ENCODE measurements at places on chromosomes 4 and X. TPM values are rescaled to one million over a fixed set of nuclear protein-coding genes. Genes with fewer than 3 reads are reported as not detected.

GRCh38 chr4:169032883-169033645, 23.0 kb upstream of the CBR4 start:
- H3K4me1 ChIP-seq = no peaks in the 10 kb centered on the region
- H3K27ac ChIP-seq = no peak overlapping the region
- no peaks in the 10 kb centered on the region for H3K36me3 ChIP-seq

DNA sequence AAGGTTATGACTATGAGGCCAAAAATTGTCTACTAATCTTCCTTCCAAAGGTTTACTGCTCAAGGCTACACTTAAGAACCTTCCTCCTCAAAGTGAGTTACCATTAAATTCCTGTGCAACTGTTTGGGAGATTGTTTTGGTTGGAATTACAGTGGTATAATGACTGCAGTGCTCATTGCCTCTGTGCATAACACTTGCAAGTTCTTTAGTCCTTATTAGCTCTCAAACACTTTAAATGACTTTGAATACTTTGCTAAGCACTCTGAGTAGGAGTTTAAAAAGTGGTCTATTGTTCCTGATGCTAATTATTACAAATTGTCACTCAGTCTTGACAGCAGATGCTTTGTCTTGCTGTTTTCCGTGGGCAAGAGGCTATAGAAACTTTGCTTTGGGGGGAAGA, 422.8 kb upstream of the PABPC4L start:
- no peak overlapping the region for H3K27ac ChIP-seq
- H3K27me3 ChIP-seq = no peaks in the 10 kb centered on the region
- H3K36me3 ChIP-seq = no peaks in the 10 kb centered on the region

DNA sequence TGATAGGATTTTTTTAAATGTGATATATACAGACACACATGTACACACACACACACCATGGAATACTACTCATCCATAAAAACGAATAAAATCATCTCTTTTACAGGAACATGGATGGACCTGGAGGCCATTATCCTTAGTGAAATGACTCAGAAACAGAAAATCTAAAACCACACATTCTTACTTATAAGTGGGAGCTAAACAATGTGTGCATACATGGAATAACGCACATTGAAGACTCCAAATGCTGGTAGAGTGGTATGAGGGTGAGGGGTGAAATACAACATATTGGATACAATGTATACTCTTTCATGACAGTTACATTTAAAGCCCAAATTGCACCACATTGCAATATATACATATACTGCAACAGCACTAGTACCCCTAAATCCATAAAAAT, 120.2 kb upstream of the ADGRL3 start:
- H3K27ac ChIP-seq = no peak overlapping the region
- no peaks in the 10 kb centered on the region for H3K27me3 ChIP-seq
- no peak overlapping the region for H3K4me3 ChIP-seq
- H3K4me1 ChIP-seq = no peaks in the 10 kb centered on the region
- H3K36me3 ChIP-seq = no peaks in the 10 kb centered on the region

Gene SHROOM2
- 2.7 TPM for total RNA-seq

GRCh38 chrX:19824603-19825002, 62.8 kb downstream of the SH3KBP1 start:
- no peak overlapping the region for H3K27ac ChIP-seq
- no peaks in the 10 kb centered on the region for H3K27me3 ChIP-seq
- no peaks in the 10 kb centered on the region for H3K4me1 ChIP-seq
- DNase-seq = no peak
- H3K4me3 ChIP-seq = no peak overlapping the region

DNA sequence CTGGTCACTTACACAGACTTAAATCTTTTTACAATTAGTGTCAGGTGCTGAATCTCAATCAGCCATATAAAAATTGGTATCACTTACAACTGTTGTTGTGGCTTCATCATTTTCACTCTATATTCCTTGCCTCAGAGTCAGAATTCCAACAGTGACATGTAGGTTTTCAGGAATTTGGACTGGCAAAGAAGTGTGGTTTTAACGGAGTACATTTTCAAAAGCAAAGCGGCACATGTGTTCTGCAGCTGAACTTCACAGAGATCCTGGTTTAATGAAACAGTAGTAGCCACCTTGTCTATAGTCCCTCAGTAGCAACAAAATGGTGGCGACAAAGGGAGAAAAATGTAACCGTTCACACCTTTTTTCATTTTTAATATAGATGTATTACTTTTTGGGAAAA, 486.6 kb downstream of the FAT4 start:
- H3K36me3 ChIP-seq = no peaks in the 10 kb centered on the region
- no peaks in the 10 kb centered on the region for H3K27me3 ChIP-seq
- no peak overlapping the region for H3K4me3 ChIP-seq
- H3K27ac ChIP-seq = no peak overlapping the region
- no peak for DNase-seq

Gene SLAIN2
- 82.1 TPM for total RNA-seq

DNA sequence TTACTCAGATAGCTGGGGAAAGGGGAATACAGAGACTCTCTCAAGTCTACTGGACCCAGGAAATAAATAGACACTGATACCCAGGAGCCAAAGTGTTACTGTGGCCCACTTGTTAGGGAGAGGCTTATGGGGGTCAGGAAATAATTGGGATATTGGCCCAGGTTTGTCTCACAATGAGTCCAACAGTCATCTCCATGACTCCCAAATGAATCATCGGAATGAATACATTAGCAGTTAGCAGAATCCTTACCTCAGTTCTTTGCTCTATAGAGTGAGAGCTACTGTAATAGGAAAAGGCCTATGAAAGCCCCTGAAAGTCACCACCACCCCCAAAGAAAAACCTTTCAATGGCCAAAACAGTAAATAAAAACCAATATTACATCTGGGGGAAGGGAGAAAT, 42.4 kb upstream of the ARHGEF6 start:
- H3K27me3 ChIP-seq = no peaks in the 10 kb centered on the region
- H3K4me1 ChIP-seq = no peaks in the 10 kb centered on the region
- no peak overlapping the region for H3K27ac ChIP-seq
- DNase-seq = no peak
- no peak overlapping the region for H3K4me3 ChIP-seq
- peaks cover 5% of the 10 kb centered on the region for H3K36me3 ChIP-seq

Gene SYP
- total RNA-seq = 2.8 TPM

Gene ADH1B
- 111 TPM for total RNA-seq

- H3K36me3 ChIP-seq = no peaks in the 10 kb centered on the region
- DNase-seq = no peak
- no peaks in the 10 kb centered on the region for H3K27me3 ChIP-seq
- H3K4me1 ChIP-seq = no peaks in the 10 kb centered on the region
- no peak overlapping the region for H3K27ac ChIP-seq
- H3K4me3 ChIP-seq = no peak overlapping the region
Measured at GRCh38 chrX:133689997-133690599, 274.8 kb upstream of the GPC4 start.

- peak overlapping the region; percentile 73 for H3K27ac ChIP-seq
- H3K36me3 ChIP-seq = no peaks in the 10 kb centered on the region
- H3K4me3 ChIP-seq = peak overlapping the region; percentile 73
- H3K4me1 ChIP-seq = peaks cover 36% of the 10 kb centered on the region
Measured at GRCh38 chr4:80183250-80184052, 13.9 kb upstream of the PRDM8 start.

DNA sequence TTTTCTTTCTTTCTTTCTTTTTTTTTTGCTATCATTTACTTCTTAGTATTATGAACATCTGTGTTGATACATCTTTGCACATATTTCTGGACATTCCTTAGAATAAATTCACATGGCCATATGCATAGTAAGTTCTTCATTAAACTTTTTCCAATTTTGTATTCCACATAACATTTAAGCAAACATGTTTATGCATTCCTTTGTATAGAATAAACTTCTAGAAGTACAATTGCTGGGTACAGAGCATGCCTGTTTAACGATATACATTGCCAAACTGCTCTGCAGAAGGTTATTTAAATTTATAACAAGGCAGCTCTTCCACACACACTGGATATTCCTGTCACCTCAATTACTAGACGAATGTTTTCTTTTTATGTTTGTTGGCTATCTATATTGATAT, 36.0 kb upstream of the STIM2 start:
- no peaks in the 10 kb centered on the region for H3K36me3 ChIP-seq
- no peaks in the 10 kb centered on the region for H3K27me3 ChIP-seq
- no peaks in the 10 kb centered on the region for H3K4me1 ChIP-seq
- H3K4me3 ChIP-seq = no peak overlapping the region
- H3K27ac ChIP-seq = no peak overlapping the region
- DNase-seq = no peak

DNA sequence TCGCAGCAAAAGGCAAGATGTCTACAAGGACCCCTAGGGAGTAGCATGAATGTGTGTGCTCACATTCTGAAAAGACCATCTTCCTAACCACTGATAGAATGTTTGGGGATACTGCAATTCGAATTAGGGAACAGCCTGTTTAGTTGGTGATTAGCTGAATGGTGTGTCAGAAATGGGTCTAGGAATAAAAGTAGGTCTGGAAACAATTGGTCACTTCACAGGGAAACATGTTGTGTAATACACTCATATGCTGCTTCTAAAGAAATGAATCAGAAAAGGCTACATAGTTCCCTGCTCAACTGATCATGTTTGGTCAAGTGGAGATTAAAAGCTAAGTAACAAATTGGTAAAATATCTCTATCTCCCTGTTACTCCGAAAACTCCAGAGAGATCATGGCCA, 2362.4 kb upstream of the TENM3 start:
- no peak overlapping the region for H3K27ac ChIP-seq
- H3K27me3 ChIP-seq = no peaks in the 10 kb centered on the region

Gene TEX11
- total RNA-seq = not detected

DNA sequence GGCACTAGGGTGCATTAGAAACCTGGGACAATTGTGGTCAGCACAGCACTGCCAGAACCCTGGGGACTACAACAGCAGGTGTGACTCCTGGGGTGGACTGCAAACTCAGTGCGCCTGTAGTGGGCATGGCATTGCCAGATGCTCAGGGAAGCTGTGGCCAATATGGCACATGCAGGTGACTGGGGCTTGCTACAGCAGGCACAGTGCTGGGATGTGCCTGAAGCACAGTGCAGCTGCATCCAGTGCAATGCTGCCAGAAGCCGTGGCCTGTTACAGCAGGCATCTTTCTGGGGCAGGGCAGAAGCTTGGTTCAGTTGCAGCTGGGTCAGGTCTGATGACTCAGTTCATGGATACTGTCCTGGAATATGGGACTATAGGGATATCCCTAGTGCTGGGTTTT, 445.8 kb downstream of the CCSER1 start:
- H3K4me3 ChIP-seq = no peak overlapping the region
- no peak overlapping the region for H3K27ac ChIP-seq
- no peaks in the 10 kb centered on the region for H3K36me3 ChIP-seq
- H3K27me3 ChIP-seq = no peaks in the 10 kb centered on the region

DNA sequence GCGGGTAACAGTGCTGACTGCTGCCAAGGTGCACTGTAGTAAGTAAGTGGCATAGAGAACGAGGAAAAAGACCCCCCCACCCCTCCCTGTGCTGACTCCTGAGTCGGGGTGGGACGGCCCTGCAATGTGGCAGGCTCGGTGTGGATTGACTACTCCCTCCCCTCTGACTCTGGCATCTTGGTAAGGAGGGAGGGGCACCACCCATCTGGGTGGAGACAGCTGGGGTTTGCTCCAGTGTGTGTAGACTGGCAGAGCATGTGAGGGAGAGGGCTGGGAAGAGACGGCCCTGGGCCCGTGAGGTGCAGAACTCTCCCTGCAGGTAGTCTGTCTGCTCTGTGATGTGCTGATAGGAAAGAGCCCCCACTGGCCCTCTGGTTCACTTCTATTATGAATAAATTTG, 31.0 kb downstream of the NSG1 start:
- H3K27me3 ChIP-seq = no peaks in the 10 kb centered on the region
- no peaks in the 10 kb centered on the region for H3K4me1 ChIP-seq
- DNase-seq = no peak
- H3K27ac ChIP-seq = no peak overlapping the region
- no peak overlapping the region for H3K4me3 ChIP-seq

- no peak overlapping the region for H3K27ac ChIP-seq
- H3K27me3 ChIP-seq = no peaks in the 10 kb centered on the region
- no peak overlapping the region for H3K4me3 ChIP-seq
- DNase-seq = no peak
- H3K36me3 ChIP-seq = peaks cover 79% of the 10 kb centered on the region
Measured at GRCh38 chr4:13601048-13601447, 26.5 kb downstream of the BOD1L1 start.

DNA sequence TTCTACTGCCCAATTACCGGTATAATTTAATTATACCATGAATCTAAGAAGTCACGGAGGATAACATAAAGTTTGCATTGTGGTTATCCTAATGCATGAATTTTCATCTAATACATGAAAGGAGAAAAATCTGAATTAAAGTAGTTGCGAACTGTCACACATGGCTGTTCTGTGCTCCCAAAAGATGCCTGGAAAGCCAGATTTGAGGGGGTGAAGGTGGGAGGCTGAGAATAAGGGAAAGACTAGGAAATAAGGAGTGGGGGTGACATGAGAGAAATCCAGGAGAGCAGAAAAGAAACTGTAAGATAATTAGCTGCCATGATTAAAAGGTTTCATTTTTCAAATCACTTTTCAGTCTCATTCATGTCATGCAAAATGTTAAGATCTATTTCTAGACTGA, 1582.7 kb downstream of the STIM2 start:
- DNase-seq = no peak
- H3K4me3 ChIP-seq = no peak overlapping the region
- H3K27ac ChIP-seq = no peak overlapping the region
- H3K4me1 ChIP-seq = no peaks in the 10 kb centered on the region
- H3K27me3 ChIP-seq = no peaks in the 10 kb centered on the region

DNA sequence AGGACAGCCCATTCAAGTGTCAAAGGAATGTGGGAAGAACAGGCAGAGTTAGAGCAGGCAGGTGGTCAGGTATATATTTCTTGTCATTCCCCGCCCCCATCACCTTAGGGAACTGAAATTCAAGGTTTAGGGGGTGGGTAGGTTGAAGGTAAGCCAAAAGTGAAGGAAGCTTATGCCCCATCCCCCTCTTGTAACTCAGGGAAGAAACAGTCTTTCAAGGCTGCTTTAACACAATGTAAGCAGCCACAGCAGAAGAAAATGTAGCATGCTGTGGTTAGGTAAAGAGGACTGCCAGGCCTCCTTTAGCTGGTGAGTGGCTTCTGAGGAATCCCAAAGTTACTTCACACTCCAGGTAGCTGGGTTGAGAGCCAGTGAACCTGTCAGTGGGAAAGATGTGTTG, 122.3 kb downstream of the RS1 start:
- H3K4me3 ChIP-seq = no peak overlapping the region
- H3K27me3 ChIP-seq = no peaks in the 10 kb centered on the region
- H3K4me1 ChIP-seq = no peaks in the 10 kb centered on the region
- no peak for DNase-seq
- no peaks in the 10 kb centered on the region for H3K36me3 ChIP-seq
- H3K27ac ChIP-seq = no peak overlapping the region

Gene SPANXN3
- total RNA-seq = not detected

DNA sequence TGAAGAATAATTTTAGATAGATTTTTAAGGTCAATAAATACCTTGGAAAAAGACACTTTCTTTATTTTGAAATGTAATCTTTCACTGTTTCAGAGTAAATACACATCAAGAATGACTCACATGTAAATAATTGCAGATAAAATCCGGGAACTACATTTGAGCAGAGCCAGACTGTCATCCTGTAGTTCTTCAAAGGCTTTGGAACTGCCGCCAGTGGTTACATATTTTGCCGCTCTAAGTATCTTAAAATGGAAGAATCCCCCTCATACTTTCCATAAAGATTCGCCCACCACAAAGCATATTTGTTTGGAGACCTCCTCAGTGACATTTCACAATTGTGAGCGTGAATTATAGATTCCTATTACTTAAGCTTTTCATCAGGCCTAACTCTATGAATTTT, 607.8 kb upstream of the ZFP42 start:
- no peak overlapping the region for H3K27ac ChIP-seq
- DNase-seq = no peak
- no peak overlapping the region for H3K4me3 ChIP-seq
- H3K4me1 ChIP-seq = no peaks in the 10 kb centered on the region
- H3K27me3 ChIP-seq = no peaks in the 10 kb centered on the region

Data from right atrium auricular region (tissue), 2 donors.